ENCODE measurements at places on chromosomes 7 and 10.

GRCh38 chr7:73526896-73527821, 5.1 kb upstream of the BAZ1B start:
- no peak for DNase-seq

GRCh38 chr7:106031300-106032035, 68.4 kb downstream of the CDHR3 start:
- no peak for DNase-seq

- no peak for DNase-seq
Observed at GRCh38 chr10:31393844-31394243, 74.8 kb downstream of the ZEB1 start.

DNA sequence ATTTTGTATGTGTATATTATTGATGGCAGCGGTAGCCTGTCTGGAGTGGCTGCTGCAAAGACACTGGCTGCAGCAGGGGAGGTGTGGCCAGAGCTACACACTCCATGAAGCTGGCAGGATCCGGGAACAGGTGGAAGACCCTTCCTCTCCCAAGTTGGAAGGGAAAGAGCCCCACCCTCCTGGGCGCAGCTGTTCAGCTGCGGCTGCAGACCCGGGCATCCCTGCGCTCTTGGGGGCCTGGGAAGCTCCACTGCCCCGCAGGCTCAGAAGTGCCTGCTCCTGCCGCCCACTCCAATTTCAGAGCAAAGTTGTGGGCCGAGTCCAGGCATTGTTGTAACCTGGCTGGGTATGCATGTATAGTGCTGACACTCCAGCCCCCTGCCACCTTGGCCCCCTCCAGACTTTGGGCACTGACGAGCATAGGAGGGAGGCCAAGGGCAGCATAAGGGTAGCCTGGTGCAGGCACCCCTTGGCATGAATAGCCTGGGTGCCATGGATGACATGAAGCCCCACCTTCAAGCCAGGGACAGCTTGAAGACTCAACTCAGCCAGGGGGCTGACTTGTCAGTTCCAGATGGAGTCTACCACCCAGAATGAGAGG, 90.7 kb upstream of the TMEM168 start:
- DNase-seq, result no peak

- no peak for DNase-seq
Observed at GRCh38 chr10:71771821-71772617, 1.3 kb downstream of the VSIR start.

GRCh38 chr10:60537697-60538096, 148.0 kb upstream of the ANK3 start:
- peak; percentile 58 for DNase-seq

- DNase-seq, result no peak
Observed at GRCh38 chr10:55233090-55233489, 432.1 kb upstream of the PCDH15 start.

GRCh38 chr7:113122744-113123143, 4.4 kb upstream of the SMIM30 start:
- no peak for DNase-seq
